Hair follicle dermal papilla cell (primary cell): ENCODE measurements at places on chromosomes 5 and 9. TPM values are rescaled to one million over a fixed set of nuclear protein-coding genes. Genes with fewer than 3 reads are reported as not detected.

The IL13 gene
- 0.16 and 0.24 TPM in 2 replicates for total RNA-seq

The GOLM1 gene
- total RNA-seq, result 41.5 and 44.4 TPM in 2 replicates

The MROH2B gene
- not detected in 2 replicates for total RNA-seq

The PCDHB5 gene
- total RNA-seq, result 1.1 and 1.2 TPM in 2 replicates

The MELK gene
- total RNA-seq, result 7.6 and 9.1 TPM in 2 replicates
